ENCODE measurements at places on chromosomes 7 and 10.

GRCh38 chr7:135704074-135704473, 23.9 kb downstream of the SLC13A4 start:
- DNase-seq = no peak

DNA sequence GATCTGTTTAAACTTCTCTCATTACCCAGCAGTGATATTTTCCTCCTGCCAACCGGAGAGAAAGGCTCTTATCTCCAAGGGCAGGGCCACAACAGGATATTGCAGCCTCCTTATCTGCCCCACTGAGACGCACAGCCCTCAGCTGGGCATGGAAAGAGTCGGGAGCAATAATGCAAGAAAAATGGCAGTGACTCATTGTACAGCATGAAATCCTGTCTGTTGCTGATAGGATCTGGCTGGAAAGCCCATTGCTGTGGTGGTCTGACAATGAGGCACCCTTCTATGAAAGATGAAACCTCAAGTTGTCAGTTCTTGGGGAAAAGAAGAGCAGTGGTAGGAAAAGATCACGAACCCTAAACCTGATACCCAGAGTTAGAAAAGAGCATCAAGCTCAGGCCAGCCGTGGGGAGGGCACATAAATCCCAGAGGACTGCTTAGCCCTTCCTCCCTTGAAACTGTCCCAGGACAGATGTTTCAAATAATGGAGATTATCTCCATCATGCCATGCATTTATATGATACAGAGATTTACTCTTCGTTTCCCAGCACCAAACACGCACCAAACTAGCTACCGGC, 47.0 kb upstream of the FIGNL1 start:
- no peak for DNase-seq

DNA sequence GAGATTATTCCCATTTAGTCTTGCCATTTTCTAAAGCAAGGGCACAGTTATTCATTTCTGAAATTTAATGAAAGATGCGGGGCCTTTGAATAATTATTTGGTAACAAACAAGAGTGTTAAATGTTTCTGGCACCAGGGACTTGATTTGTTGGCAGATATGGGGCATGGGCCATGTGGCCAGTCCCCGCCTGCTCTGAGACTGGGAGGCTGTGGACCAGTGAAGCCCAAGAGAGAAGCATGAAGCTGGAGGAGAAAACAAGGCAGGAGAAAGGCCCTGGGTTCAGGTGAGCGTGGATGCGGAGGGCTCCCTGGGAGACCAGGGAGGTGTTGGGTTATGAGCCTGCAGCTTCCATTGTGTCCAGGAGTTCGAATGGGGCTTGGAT, 378.5 kb downstream of the TCERG1L start:
- no peak for DNase-seq

GRCh38 chr10:62844280-62845011, 28.3 kb upstream of the EGR2 start:
- no peak for DNase-seq

DNA sequence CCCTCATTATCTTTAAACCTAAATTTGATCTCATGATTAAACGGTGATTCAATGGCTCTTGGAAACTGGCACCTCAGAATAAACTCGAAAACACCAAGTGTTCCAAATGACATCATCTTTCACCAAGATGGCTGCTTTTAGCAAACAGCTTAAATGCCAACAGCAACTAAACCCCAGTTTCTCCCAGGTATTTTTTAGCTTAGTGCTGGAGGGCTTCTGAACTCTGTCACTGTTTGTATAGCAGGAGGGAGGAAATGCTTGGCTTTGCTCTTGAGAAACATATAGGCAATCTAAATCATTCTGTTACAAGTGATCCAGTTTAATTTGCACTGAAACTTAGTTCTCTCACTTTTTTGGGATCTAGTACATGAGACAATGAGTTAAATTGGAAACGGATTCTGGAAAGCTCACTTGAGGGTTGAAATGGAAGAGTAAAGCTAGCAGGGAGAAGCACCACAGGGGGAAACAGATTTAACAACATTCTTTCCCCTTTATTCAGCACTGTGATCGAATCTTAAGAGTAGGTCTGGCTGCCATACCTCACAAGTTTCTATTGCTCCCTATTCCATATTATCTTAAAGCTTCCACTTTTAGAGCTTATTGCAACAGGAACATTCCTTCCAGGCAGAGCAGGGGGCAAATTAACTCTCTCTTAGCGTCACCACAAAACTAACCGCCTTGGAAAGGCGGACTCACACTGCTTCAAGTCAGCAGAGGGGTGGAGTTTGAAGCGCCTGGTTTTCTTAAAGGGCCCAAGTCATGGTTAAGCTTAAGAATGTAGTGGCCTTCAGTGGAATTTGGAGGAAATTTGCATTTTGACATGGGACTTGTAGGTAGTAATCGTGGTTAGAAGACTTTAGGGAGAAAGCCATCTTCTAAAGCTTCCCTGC, 1.8 kb upstream of the CCDC6 start:
- DNase-seq = peak; percentile 36

- DNase-seq = no peak
These were observed 145.4 kb downstream of the KIF20B start for GRCh38 chr10:89846786-89847185.

GRCh38 chr10:48946332-48946731, 6.7 kb upstream of the LRRC18 start:
- DNase-seq = no peak

- no peak for DNase-seq
These were observed 12.1 kb upstream of the CEP41 start for GRCh38 chr7:130452951-130453350.

- no peak for DNase-seq
These were observed 54.5 kb upstream of the CXCL12 start for GRCh38 chr10:44439239-44439957.

DNA sequence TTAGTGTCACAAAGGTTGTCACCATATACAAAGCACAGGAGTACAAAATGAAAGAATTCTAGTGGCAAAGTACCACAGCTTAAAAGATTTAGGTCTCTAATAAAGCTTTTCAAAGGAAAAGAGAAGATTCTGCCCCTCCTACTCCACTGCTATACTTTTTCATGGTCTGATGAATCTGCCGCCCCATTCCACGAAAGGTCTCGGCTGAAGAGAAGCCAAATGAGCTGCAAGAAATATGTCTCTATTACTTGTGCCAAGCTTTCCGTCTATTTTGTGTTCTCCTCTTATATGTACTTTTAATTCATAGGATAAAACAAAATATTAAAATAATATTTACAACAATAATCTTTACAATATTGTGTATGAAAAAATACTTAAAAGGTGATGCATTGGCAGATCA, 222.6 kb downstream of the ANK3 start:
- no peak for DNase-seq

- DNase-seq = no peak
These were observed 111.6 kb upstream of the HABP2 start for GRCh38 chr10:113441220-113441619.

GRCh38 chr10:100980311-100980710, 7.0 kb downstream of the MRPL43 start:
- no peak for DNase-seq

- no peak for DNase-seq
These were observed 256.9 kb downstream of the ELMO1 start for GRCh38 chr7:37191797-37192196.

GRCh38 chr7:131721660-131722059, 165.2 kb upstream of the PODXL start:
- DNase-seq = no peak

- no peak for DNase-seq
These were observed 15.1 kb downstream of the ADD3 start for GRCh38 chr10:110022716-110023504.

- no peak for DNase-seq
These were observed 1.4 kb downstream of the BCCIP start for GRCh38 chr10:125824736-125825135.

DNA sequence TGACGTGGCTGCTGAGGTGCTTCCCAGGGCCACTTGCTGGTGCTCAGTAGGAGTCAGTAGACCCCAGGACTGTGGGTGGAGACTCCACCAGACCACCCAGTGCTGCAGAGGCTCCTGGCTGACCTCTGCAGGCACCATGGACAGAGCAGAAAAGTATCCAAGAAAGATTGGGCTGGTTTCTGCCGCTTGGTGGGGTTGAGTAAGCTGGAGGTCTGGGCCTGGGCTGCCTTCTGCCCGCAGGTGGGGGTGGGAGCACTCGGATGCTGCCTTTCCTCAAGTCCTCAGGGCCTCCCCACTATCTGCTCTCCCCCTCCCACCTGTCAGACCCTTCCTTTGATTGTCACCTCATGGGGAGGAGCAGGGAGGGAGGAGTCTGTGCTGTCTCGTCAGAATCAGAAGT, 91.6 kb downstream of the WDR37 start:
- DNase-seq = no peak

GRCh38 chr7:106216923-106217542, 67.8 kb downstream of the NAMPT start:
- DNase-seq = no peak

GRCh38 chr7:64892116-64892515, 11.0 kb upstream of the ZNF273 start:
- DNase-seq = no peak

- DNase-seq = no peak
These were observed 100.5 kb upstream of the SLC25A13 start for GRCh38 chr7:96422388-96422787.

- DNase-seq = no peak
These were observed 75.2 kb downstream of the DIP2C start for GRCh38 chr10:614139-614711.

DNA sequence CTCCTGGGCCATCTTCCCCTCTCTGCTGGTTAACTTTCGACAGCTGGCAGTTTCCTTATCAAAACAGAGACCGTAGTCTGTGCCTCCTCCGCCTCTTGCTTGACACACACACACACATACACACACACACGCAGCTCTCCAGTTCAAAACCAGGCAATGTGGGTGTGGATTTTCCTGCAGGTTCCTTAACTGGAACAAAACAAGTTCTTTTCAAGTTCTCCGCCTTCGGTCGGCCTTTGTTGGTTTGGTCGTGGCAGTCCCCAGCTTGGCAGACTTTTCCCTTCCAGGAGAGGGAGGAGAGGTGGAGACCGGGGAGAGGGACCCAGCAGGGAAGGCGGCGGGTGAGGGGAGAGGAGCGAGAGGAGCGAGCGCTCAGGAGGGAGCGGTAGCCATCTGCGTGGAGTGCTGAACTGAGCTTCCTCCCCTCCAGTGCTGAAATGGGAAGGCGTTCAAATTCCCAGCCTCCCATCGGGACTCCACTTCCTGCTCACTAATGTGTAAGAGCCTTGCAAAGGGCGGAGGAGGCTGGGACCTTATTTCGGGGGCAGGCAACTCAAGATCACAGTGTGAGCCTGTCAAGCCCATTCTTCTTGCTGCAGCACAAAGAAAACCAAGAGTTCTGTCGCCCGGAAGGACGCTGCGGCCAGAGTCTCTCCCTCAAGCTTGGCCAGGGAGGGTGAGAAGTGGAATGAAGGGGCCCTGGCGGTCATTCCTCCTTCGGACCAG, 120.6 kb downstream of the PRPF18 start:
- no peak for DNase-seq

- no peak for DNase-seq
These were observed 130.0 kb downstream of the FAM53B start for GRCh38 chr10:124614003-124614659.

DNA sequence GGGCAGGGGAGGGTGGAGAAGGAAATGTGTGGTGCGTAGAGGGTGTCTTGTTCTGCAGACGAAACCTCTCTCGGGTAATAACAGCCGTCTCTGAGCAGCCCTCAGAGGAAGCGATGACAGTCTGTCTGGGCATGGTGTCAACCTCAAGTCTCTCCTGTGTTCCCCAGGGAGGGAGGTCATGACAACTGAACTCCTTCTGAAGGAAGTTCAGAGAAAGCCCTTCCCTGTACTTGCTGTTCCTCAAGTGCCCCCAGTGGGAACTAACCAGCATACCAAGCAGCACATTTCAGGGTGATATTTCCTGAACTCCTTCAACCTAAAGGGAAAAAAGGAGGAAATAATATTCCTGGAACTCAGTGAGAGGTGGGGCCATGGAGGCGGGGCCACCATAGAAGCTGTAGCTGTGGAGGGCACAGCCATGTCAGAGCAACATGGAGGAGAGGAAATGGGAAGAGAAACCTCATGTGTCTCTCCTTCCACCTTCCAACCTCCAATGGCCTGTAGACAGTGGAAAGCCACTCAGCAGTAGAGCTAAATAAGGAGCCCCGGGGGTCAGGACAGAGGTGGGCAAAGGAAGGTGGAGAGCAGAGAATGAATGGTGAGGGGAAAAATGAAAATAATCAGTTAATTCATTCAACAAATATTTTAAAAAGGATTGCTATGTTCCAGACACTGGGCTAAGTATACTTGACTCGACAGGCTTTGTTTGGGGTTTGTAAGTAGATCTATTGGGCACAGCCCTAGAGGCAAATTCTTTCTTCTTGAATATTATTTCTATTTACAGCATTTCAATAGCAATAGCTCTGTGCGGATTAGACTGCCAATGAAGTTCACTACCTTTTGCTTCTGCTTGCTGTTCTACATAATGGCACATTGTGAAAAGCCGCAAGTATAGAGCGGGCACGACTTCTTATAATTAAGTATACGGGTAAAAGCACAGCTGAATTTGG, 61.0 kb upstream of the AOAH start:
- DNase-seq = peak; percentile 89

All from CD4-positive, alpha-beta T cell treated with Interleukin-15 for 1 hour (primary cell).